ENCODE measurements at places on chromosomes 1 and 21.
A peak's percentile ranks its signal among the peaks of the same experiment; 100 is the strongest.

GRCh38 chr1:230458509-230458908 lies 32.4 kb upstream of the PGBD5 start:
- no peak for DNase-seq

- DNase-seq = peak; percentile 85
These were observed 83.2 kb downstream of the TM2D1 start for GRCh38 chr1:61641578-61642336.

DNA sequence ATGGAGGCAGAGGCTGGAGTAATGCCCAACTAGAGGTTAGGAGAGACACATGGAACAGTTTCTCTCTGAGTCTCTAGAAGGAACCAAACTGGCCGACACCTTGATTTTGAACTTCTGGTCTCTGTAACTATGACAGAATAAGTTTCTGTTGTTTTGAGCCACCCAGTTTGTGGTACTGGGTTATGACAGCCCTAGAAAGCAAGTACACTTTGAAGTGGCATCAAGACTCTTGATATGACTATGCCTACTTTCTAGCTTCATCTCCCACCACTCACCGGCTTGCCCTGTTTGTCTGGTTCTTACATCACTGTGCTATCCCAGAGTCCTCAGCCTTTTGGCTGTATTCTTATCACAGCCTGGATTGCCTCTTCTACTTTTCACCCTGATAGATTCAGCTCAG lies 230.3 kb upstream of the USP24 start:
- peak; percentile 58 for DNase-seq

DNA sequence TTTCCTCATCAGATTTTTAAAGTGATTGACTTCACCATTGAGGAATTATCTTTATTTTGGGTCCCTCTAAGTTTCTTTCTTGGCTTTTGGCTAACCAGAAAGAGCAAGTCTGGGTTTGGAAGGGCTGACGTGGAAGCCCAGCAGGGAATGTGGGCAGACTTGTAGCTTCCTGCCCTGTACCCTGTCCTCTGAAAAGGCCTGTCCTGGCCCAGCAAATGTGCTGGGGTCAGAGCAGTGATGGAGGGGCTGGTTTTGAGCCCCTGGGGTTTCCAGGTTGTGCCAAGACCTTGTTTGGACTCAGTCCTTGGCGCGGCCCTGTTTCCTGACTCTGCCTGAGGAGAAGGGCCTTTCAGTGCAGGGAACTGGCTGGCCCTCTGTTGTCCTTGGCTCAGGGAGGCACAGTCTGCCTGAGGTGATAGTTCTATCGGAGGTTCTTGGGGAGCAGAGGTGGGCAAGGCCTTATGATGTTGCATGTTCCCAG lies 72.1 kb downstream of the UCK2 start:
- no peak for DNase-seq

DNA sequence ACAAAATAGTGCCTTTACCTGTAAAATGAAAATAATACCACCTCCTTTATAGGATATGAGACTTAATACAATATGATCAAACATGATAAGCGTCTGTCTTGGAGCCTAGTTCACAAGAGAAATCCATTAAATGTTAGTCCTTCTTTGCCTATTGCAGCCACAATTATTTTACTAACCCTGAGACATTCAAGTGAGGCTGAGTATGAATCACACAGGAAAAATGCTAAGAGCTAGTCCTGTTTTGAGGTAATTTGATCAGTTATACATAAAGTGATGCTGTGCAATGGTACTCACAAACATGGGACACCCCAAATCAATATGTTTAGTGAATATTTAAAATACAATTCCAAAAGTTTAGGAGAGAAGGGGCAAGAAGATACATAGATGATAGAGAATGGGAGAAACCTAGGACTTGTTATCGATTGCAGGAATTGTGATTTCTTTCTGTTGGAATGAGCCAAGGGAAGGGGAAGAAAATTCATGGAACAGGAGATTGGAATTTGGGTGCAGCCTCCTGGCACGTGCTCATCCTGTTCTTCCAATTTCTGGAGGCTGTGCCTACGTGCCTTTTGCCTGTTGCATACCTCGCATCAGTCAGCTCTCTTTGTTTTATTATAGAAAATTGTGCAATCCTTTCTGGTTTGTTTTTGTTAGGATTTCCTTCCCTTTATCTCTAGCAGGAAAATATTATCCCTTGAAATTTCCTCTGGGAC lies 39.9 kb upstream of the BACH1 start:
- DNase-seq = no peak

GRCh38 chr1:210600421-210601159 lies 271.9 kb downstream of the HHAT start:
- DNase-seq = no peak

DNA sequence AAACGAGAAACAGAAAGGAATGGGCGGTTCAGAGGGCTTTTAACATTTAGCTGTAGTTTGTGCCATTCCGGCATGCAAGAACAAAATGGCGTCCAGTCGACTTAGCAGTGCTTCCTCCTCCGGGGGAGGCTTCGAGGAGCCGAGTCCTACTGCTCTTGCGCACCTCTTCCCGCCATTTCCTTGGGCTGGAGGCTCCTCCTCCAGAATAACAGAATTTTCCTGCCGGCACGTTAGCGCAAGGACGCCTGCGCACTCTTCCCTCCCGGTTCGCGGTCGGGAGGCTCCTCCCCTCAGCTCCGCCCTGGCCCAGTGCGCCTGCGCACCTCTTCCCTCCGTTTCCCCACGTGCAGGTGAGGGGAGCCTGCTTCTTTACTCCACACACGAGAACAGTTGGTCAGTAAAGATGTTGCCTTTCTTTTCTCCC lies 1.0 kb downstream of the DMRTB1 start:
- no peak for DNase-seq

- DNase-seq = no peak
These were observed 62.5 kb upstream of the TARBP1 start for GRCh38 chr1:234541286-234541975.

- DNase-seq = no peak
These were observed 9.0 kb downstream of the TSACC start for GRCh38 chr1:156347331-156347730.

GRCh38 chr1:12426030-12426429 lies 192.0 kb downstream of the DHRS3 start:
- no peak for DNase-seq

- DNase-seq = no peak
These were observed 738 bp upstream of the TRIM11 start for GRCh38 chr1:228407106-228408040.

GRCh38 chr1:20540281-20540680 lies 12.1 kb upstream of the FAM43B start:
- DNase-seq = no peak

DNA sequence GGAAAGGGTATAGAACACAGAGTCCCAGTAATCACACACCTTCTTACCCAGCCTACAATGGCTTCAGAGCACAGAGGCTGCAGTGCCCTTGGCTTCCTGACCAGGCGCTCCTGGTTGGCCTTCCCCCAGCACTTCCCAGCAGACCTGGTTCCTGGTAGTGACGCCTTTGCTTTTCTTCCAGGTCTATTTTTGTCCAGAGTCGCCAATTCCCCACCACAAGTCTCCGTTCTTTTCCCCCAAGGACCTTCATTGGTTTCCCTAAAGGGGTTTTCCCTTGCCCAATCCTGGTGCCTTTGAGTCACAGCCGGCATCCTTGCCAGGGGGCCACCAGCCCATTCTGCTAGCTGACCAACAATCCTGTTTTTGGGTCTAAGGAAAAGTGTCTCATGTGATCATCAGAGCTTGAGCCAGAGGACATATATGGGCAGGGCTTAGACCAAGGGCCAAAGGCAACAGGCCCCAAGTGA lies 84.8 kb downstream of the KCNJ15 start:
- no peak for DNase-seq

DNA sequence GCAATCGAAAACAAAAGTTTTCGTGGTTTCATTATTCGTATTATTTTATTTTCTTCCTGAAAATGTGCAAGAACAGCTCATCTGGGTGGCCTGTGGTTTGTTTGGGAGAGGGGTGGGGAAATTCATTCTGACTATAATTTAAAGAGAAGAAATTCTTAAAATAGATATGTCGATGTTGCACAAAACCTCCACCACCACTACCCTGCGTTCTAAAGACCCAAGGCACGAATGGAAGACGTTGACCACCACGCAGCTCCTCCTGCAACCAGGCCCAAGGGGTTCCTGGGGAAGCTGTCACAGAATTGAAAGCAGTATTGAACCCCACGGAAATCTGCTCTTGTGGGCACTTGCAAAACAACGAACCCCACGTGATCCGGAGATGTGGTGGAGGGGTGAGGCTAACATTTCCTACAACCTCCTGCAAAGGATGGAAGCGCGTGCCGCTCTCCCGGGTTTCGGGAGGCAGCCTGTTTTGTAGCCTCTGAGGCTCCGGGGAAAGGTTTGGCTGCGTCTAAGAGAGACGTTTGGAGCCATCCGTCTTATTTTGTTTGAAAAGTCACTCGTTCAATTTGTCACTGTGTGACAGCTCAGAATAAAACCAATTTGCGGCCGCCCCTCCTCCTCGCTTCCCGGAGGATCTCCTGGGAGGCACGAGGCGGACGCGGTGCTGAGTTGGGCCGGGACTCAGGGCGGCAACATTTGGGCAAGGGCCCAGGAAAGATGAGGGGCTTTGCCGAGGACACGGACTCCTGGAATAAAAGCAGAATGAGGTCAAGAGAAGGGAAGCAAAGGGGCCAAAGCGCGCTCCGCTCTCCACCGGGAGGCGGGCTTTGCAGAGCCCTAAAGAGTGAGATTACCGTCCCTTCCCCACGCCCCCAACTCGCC lies 810 bp upstream of the HLX start:
- peak; percentile 62 for DNase-seq

GRCh38 chr1:231487019-231487418 lies 41.5 kb upstream of the TSNAX start:
- no peak for DNase-seq

DNA sequence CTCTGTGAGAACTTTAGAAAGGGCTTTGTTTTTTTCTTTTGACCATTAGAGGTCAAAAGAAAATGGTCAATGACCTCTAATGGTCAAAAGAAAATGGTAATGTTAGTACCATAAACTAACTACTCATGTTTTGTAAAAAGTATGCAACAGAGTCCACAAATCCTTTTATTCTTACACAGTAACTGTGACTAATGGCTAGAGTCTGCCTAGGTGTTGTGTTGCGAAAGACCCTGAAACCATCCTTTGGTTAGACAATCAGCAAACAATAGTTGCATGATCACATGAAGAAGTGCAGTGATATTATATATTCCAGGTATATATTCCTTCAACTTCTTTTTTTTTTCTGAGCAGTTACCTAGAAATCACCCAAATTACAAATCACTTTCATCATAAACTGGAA lies 40.9 kb downstream of the NEGR1 start:
- no peak for DNase-seq

GRCh38 chr21:25493722-25494121 lies 113.6 kb downstream of the MRPL39 start:
- DNase-seq = no peak

DNA sequence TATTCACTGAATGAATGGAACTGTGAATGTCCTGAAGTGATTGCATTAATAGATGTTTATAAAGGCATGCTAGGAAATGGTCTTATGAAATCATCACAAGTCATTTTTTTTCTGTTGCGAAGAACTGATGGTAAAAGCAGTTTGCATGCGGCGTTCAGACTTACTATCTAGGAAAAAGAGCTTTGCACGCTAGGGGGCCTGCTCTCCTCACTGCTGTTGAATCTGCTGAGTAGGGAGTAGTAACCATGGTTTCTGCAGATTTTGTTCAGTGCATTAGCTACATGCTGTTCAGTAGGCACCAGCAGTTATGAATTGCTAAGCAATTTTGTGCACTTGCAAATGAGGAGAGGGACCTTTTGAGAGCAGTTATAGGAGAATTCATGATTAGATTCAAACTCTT lies 57.9 kb downstream of the CENPF start:
- peak; percentile 62 for DNase-seq

- no peak for DNase-seq
These were observed 6.3 kb downstream of the WASF2 start for GRCh38 chr1:27483659-27484058.

DNA sequence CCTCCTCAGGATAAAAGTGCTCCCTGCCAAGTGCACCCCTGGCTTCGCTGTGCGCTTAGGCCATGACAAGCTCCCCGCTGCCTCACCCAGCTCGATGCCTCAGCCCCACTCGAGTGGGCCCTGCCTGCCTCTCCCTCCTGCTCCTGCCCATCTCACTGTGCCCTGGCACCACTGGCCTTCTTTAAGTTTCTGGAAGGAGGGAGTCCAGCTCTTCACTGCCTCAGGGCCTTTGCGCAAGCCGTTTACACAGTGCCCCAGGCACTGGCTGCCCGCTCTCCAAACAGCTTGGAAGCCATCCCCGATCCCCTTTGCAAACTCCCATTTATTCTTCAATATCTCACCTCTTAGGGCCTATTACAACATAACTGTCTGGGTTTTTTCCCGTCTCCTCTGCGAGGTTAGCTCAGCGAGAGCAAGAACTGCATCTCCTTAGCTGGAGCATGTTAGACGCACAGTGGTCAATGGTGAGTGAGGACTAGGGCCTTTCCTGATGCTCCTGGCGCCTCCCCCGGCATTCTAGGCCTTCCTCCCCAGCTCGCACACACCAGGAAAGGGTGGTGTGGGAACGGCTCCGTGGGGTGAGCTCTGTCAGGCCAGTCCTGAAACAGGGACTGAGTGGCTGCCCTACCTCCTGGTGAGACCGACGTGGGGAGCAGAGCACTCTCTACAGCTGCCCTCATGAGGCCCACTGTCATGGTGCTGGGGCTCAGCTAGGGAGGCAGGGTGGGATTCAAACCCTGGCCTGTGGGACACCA lies 31.9 kb downstream of the PODN start:
- no peak for DNase-seq

DNA sequence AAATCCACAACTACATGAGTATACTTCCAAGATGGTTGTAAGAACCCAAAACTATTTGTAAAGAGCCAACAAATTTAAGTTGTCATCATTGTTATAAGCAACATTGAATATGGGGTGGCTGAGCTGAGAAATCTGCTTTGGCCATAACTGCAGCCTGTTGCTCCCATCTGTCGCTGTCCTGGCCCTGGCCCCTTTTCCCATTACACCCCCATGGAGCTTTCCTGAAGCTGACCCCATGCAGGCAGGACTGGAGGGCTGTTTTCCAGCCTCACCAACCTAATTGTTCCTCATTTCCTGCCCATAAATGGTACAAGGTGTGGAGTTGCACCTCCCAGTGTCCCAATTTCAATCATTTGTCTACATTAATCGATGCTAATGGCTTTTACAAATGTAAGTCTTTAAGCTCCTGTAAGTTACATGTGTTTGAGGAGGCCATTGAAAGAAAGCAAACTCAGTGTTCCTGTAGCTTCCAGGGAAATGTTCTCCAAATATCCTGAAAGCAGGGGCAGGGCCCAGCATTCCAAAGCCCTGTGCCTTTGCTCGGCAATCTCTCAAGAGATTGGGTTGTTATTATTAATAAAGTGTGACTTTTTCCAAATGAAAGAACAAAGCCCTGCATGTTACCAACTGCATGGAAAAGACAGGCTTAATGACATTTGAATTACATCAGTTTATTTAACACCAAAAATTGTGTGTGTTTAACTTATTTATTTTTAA lies 545.9 kb downstream of the PLPP3 start:
- DNase-seq = no peak

GRCh38 chr1:225737161-225737560 lies 40.5 kb upstream of the SRP9 start:
- no peak for DNase-seq
